ENCODE measurements at places on chromosomes 6 and 20.

GRCh38 chr6:34745277-34746103 is 11.8 kb upstream of the SNRPC start:
- no peak for DNase-seq

GRCh38 chr6:722077-722524 is 29.2 kb upstream of the EXOC2 start:
- DNase-seq, result peak; percentile 16

- DNase-seq, result no peak
Observed at GRCh38 chr20:40893610-40894236, 134.9 kb upstream of the TOP1 start.

DNA sequence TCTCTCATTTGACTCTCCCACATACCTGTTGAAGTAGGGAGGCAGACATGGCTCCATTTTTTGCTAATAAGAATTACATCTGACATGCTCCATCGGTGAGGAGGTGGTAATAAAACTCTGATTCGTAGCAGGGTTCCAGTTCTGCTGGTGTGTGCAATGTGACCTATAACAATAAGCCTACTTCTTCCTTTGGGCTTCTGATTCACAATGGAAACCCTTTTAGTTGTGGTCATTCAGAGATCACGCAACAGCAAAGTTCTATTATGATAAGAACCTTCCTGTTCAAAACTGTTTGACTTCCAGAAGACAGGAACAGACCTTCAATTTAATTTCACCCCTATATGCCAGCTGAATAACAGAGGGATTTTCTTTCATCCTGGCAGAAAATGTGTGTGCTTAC is 31.4 kb upstream of the GSTA4 start:
- DNase-seq, result no peak

DNA sequence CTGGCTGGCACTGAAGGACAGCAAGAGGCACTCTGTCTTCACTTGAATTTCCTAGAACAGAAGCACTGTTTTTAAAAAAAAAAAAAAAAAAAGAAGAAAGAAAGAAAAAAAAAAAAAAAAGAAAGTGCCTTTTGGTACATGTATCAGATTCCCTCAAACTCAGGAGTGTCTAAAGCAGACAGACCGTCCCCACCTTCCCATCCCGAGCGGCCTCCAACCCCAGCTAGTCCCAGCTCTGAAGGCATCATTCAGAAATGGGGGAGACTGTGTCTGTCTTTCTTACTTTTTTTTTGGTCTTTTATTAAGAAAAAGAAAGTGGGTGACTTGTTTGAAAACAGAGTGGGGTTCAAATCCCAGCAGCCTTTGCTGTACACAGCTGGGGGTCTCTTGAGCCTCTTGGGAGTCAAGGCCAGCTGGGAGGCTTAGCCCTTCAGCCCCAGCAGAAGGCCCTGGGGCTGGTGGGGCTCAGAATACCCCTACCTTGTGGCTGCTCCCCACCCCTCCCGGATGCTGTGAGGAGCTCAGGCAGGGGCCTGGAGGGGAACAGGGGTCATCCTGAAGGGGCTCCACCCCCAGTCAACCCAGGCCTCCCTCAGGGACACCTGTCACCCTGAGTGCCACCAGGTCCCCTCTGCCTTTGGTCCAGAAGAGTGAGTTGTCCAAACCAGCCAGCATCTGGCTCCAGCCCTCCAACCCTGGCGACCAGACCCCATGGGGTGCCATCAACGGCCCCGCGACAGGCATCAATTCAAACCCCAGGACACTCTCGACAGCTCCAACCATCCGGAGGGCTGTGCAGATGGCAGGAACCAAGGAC is 128.3 kb downstream of the TAF4 start:
- DNase-seq, result no peak

- DNase-seq, result peak; percentile 4
Observed at GRCh38 chr6:39189915-39190544, 39.2 kb downstream of the KCNK5 start.

- no peak for DNase-seq
Observed at GRCh38 chr6:43831191-43831590, 61.2 kb downstream of the VEGFA start.

Data from nucleus accumbens (tissue), 56 donors.